ENCODE measurements at places on chromosomes 12 and 14.

- no peak for DNase-seq
Observed at GRCh38 chr12:100058482-100059029, 73.8 kb upstream of the ANKS1B start.

- no peak for DNase-seq
Observed at GRCh38 chr14:100688598-100689461, 37.9 kb upstream of the DLK1 start.

DNA sequence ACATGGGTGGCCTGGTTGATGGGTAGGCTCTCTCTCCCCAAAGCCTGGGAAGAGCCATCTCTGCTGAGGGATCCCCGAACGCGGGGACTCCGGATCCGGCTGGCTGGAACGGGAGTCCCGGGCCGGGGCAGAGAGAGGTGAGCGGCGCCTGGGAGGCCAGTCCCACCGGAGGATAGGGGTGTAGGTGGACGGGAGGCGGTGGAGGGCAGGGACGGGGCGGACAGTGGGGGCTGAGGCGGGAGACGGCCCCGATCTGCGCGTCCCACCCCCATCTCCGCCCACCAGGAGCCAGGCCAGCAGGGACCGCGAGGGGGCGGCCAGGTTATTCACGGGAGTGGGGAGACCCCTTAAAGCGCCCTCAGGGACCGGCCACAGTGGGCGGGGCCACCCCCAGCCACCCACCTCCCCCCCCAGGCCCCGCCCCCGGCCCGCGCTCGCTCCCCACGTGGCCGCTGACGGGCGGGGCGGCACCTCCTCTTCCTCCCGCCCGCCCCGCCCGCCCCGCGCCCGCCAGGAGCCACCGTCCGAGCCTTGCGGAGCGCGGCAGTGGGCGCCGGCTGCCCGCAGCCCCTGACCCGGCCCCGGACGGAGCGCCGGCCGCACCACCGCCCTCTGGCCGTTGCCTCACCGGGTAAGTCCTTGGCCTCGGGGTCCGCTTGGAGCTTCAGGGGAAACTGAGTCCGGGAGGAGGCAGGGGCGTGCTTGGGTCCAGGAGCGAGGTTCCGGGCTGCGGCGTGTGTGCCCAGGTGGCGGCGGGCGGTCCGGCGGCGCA lies at the start of gene INF2:
INF2 (plus strand) TSS at position 510 of the 772 bp plus-strand sequence. CDS start 11,748 bp downstream, outside the sequence.
- no peak for DNase-seq

- DNase-seq, result no peak
Observed at GRCh38 chr14:24404814-24405213, 6.0 kb downstream of the NYNRIN start.

GRCh38 chr12:122949405-122949804 lies 16.9 kb downstream of the ABCB9 start:
- DNase-seq, result no peak

DNA sequence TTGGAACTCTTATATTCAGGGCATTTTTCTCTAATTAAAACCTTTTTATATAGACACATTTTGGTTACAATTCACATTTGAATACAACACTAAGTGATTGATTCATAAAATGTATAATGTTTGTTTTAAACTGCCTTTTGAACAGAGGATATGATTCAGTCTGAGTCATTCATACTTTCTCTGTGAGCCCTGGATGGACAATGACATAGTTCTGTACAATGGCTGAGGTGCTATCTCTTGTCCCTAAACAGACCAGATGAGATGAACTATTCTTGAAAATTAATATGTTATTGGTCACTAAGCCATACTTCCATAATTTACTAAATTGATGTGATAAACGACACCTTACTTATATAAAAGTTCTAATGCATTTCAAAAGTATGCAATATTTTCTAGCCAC lies 199.7 kb upstream of the ATXN7L3B start:
- no peak for DNase-seq

DNA sequence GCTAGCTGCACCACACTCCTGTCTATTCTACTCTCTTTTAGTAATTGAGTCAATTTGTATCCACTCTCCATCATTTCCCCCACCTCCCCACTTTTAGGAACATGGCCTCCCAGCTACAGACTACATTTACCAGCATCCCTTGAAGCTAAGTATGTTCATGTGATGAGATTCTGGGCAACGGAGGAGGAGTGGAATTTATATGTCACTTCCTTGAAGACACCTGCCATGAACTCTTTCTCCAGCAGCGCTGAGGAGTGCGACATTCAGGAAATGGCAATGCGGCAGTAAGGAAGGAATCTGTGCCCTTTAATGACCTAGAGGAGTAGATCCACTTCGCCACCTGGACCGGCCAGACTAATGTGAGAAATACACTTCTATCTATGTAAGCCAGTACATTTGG lies 243.7 kb upstream of the DIO2 start:
- DNase-seq, result no peak

GRCh38 chr14:65206448-65207096 lies 104.3 kb upstream of the MAX start:
- no peak for DNase-seq

DNA sequence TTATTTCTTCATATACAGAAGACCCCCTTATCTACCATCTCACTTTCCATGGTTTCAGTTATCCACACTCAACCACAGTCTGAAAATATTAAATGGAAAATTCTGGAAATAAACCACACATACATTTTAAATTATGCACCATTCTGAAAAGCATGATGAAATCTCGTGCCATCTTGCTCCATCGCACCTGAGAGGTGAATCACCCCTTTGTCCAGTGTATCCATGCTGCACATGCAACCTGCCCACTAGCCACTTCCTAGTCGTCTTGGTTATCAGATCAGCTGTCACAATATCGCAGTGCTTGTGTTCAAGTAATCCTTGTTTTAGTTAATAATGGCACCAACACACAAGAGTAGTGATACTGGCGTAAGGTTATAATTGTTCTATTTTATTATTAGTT lies 145.7 kb downstream of the C12orf42 start:
- no peak for DNase-seq

- DNase-seq, result no peak
Observed at GRCh38 chr14:23439107-23439835, 3.8 kb upstream of the MYH7 start.

- no peak for DNase-seq
Observed at GRCh38 chr14:52868911-52869618, 77.7 kb upstream of the GNPNAT1 start.

GRCh38 chr14:53174918-53175317 lies 21.8 kb upstream of the DDHD1 start:
- DNase-seq, result no peak

- no peak for DNase-seq
Observed at GRCh38 chr12:113831016-113831415, 135.1 kb downstream of the RBM19 start.

DNA sequence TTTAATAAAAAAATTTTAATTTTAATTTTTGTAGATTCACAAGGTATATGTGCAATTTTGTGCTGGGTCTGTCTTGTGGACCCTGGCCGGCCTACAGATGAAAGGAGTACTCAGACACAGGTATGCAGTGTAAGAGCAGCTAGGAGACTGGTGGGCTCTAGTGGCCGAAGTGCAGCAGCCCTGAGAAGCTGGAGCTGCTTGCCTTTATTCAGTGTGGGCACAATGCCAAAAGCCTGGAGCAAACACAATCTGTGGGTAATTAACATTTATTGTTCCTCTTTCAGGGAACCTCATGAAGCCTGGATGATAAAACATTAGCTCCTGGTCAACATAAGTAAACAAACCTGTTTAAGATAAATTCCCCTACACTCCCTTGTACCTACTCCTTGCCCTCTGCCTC lies 135.7 kb upstream of the SEL1L start:
- no peak for DNase-seq

GRCh38 chr14:105568859-105569766 lies 42.7 kb downstream of the TMEM121 start:
- DNase-seq, result no peak

DNA sequence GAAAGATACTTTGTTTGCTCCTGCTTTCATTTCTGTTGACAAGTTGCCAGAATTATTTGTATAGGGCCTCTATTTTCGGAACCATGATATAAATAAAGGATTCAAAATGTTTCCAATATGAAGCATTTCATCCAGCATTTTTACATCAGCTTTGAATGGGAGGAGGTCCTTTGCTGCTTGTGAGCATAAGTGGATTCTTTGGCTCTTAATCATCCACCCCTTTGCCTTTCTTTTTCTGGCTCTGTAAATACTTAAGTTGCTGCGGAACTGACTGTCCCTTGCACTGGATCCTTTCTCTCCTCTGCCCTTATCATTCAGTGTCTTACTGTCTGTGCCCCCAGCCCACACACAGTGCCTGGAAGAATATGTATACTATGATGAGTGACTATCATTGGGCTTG lies 357.3 kb upstream of the RGS6 start:
- DNase-seq, result no peak

GRCh38 chr14:52314595-52315354 lies 663 bp downstream of the PTGER2 start:
- peak; percentile 7 for DNase-seq

DNA sequence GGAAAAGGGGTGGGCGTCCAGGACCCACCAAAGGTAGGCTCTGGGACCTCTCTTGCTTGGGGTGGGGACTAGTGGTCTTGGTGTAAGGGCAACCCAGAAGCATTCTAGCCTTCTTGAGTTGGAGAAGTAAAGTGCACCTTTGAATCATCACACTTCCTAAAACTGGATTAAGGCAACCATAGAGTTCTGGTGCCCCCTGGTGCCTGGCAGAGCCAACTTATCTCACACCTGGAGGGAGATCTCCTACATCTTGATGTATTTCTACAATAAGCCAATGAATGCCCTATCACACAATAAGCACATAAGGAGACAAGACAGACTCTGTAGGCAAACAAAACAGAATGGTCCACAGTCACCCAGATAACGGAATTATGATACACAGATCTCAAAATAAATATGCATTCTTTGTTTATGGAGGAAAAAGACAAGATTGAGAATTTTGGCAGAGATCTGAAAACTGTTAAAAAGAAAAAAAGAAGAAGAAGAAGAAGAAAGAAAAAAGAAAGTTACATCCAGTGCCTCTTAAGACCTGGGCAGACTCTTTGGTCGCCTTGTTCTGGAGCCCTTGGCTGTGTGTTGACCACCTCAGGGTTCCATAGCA lies 95.9 kb upstream of the PPP2R5C start:
- no peak for DNase-seq

DNA sequence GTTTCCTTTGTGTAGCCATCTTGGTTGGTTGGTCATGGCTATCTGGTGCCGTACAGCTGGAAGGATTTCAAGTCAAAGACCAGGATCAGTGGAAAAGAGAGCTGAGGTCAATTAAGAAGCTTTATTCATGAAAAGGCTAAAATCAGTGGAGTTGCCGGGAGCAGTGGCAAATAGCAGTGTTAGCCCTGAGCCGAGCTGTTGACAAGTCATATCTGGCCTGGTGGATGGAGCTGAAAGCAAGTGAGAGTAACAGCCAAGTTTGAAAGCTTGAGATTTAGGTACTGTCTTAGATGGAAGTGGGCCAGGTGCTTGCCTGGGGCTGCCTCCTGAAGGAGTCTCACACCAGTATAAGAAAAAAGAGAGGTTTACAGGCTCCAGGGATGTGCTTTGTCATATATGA lies 9.0 kb downstream of the BATF start:
- DNase-seq, result no peak

DNA sequence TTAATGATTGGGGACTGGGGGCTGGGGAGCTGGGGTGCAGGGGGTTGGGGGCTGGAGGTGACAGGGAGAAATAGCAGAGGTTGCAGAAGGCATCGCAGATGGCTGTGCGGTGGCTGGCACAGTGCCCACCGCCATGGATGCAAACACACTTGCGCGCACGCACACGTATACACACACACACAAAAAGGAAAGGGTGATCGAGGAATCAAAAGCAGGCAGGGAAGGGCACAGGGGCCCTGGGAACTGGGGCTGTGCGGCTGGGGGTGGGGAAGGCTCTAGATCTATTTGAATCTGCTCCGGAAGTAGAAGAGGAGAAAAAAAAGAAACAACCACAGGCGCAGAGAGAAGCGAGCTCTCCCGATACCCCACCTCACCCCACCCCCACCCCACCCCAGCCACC lies 39.4 kb downstream of the ZFHX2 start:
- no peak for DNase-seq

DNA sequence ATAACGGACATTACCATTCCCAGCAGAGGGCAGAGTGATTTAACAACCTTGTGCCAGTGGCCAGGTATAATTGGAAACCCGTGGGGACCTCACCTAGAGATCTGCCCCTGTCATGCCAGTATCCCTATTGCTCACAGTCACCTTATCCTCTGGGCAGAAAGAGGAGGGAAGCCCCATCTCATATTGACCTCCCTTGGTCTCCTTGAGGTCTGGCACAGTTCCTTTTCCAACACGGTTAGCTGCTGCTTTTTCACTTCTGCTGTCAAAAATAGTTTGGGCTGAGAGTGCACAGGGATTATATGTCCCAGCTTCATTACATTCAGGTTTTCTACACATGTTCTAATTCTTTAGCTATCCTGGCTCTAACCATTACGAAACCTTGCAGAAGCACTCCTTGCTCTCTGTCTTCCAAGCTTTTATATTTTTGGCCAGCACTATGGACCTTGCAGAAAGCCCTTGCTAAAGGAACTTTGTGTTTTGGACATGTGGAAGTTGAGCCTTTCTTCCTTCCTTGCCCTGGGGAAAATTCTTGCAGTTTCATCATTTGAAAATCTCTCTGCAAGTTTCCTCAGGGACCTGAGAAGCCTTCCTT lies 111.7 kb upstream of the MIS18BP1 start:
- DNase-seq, result no peak

GRCh38 chr14:100692859-100693558 lies 33.7 kb upstream of the DLK1 start:
- DNase-seq, result no peak

DNA sequence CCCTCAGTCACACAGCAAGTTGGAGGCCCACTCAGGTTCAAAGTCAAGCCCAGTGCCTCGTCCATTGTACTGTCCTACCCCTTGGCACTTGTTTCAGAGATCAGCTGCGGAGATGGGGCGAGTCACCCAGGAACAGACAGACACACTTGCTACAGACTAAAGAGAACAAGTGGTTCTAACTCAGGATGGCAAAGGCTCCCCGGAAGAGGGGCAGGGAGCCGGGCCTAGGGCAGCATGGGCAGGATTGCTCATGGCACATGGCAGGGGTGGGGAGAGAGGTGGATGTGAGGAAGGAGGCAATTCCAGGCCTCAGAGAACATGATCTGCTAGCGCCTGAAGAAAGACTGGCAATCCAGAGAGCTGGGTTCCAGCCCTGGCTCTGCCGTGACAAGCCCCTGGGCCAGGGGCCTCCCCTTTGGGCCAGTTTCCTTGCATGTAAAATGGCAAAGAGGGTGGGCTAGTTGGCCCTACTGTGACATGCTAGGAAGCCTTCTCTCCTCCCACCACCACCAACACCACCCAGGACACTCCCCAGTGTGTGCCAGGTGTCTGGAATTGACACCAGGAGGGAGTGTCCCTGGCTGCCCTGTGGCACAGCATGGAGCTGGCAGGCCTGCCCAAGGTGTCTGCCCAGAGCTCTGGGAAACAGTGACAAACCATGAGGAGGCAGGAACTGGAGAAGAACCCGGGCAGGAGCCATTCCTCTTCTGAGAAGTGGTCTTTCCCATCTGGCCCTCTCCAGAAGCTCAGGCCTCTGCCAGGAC lies 24.0 kb upstream of the IRF2BPL start:
- DNase-seq, result no peak

GRCh38 chr12:51974646-51975045 lies 23.1 kb downstream of the ACVR1B start:
- no peak for DNase-seq

DNA sequence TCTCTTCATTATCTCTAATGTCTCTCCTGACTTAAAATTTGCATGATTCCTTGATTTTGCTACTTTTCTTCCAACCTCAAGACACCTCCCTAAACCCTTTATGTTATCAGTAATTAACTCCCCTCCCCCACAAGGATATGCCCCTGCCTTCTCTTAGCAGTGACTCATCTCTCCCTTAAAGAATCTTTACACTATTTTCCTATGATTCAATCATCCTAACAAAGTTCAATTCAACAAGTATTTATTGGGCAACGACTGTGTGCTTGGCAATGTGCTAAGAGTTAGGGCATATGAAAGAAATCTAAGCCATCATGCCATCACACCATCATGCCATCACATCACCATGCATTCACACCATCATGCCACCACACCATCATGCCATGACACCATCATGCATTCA lies 80.1 kb downstream of the ANO2 start:
- DNase-seq, result no peak

Data from occipital lobe (tissue), 3 donors.